ENCODE measurements at places on chromosomes 7 and 10. TPM values are rescaled to one million over a fixed set of nuclear protein-coding genes. Genes with fewer than 3 reads are reported as not detected.

DNA sequence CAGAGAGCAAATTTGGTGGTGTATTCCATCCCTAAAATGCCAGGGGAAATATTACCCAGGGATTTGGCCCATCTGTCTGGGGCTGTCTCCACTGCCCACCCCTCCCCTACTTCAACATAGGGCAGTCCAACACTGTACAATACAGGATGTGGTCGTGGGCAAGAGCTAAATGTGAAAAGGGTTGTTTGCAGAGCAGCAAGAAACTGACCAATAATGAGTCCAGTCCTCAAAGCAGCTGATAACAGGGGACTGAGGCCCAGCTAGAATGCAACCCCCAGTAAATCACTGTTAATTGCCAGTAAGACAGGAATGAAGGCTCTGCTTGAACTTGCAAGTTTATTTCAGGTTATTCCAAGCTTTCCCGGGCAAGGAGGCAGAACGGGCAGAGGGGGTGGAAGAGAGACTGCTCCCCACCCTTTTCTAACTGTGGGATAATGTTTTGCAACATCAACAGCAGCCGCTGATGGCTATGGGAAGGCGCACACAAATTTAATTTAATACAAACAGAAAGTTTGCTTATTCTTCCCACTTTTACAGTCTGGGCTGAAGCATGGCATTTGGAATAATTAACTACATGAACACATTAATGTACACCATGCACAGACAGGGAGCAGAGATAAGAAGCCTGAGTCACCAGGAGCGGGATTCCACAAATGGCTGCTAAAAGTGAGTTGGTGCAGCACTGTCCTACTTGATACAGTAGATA is 36.8 kb downstream of the AFAP1L2 start:
- DNase-seq: peak; percentile 62

GRCh38 chr7:47377741-47378140 is 204.2 kb downstream of the TNS3 start:
- DNase-seq: no peak

The ITGA8 gene
- not detected for polyA plus RNA-seq

- no peak for DNase-seq
These were observed 7.7 kb upstream of the ITPRIP start for GRCh38 chr10:104345941-104346340.

The PDK4 gene
- polyA plus RNA-seq: 0.10 TPM

The WIPF3 gene
- polyA plus RNA-seq: 0.02 TPM

The STEAP4 gene
- not detected for polyA plus RNA-seq

DNA sequence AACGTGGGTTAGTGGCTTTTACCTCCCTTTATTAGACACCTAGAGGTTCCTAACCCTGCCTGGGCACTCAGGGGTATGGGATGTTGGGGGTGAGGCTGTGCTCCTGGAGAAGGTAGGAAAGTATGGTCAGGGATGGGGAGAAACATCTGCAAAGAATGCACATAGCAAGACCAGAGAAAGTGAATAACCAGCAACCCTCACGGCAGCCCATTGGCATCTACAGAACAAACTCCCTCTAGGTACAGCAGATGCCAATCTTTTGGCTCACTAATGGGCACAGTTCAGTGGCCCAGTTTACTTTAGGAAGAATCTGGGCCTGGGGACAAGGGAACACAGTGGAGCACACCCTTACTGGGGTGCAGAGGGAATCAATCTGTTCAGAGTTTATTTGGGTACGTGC is 143.9 kb downstream of the JAZF1 start:
- no peak for DNase-seq

- DNase-seq: no peak
These were observed 53.0 kb downstream of the HDAC9 start for GRCh38 chr7:18548534-18548933.

The ZC3HAV1L gene
- 9.7 TPM for polyA plus RNA-seq

DNA sequence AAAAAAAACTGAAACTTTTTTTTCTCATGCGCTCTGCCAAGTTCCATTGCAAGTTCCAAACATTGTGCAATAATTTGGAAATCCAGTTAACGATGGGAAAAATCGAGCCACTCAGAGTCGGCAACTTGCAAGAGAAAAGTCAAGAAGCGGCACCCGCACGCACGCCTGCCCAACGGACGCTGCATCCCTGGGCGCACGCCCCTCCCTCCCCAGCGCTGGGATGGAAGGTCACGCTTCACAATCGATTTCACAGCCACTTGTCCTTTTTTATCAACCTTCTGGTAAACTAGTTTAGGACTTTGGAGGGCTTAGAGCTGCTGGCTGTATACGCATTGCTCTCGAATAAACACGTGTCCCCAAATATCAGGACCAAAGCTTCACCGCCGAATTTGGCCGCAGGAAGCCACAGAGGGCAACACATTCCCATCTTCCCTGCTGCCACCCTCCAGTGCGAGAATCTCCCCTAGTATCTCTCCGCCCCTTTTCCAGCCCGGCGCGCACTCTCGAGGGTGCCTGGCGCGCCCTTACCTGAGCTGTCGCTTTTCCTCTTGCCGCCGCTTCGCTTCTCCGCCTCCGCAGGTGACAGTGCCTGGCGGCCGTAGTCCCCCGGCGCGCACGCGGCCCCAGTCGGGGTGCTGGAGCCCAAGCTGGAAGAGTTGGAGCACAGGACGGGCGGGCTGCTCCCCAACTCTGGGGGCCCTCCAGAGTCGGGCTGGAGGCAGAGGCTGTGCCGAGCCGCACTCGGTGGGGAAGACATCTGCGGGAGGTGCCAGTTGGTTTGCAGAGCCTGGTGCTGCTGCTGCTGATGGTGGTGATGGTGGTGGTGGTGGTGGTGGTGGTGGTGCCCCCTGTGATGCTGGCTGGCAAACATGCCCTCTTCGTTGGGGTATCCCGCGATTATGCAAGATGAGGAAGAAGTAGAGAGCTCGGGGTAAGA is 857 bp downstream of the MEOX2 start:
- peak; percentile 16 for DNase-seq

- no peak for DNase-seq
These were observed 68.1 kb downstream of the CALN1 start for GRCh38 chr7:72343991-72344390.

The TMEM213 gene
- polyA plus RNA-seq: not detected

DNA sequence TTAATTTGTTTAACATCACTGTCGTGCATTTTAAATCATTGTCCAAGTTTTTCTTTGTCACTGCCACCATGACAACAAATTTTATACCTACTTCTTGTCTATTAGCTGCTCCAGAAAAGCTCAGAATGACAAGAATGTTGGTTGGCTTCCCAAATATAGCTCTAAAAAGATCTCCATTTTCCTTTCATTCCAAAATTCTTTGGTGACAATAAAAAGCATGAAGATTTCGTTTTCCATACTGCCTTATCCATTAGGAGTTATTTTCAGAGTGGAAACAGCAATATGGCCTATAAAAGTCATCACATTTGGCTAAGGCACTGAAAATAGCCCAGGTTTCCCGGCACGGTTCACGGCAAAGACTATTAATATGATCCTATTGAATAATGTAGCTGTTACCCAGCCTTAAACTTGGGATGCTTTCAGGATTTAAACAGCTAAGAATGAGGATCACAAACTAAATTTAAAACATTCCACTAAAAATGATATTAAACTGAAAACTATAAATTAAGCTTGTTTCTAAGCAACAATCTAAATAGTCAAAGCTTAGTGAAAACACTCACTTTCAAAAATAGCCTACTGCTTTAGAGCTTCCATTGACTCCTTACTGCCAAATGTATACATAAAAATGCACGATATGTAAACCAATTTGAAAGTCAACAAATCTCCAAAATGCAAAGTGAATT is 2.7 kb downstream of the CTTNBP2 start:
- DNase-seq: no peak

DNA sequence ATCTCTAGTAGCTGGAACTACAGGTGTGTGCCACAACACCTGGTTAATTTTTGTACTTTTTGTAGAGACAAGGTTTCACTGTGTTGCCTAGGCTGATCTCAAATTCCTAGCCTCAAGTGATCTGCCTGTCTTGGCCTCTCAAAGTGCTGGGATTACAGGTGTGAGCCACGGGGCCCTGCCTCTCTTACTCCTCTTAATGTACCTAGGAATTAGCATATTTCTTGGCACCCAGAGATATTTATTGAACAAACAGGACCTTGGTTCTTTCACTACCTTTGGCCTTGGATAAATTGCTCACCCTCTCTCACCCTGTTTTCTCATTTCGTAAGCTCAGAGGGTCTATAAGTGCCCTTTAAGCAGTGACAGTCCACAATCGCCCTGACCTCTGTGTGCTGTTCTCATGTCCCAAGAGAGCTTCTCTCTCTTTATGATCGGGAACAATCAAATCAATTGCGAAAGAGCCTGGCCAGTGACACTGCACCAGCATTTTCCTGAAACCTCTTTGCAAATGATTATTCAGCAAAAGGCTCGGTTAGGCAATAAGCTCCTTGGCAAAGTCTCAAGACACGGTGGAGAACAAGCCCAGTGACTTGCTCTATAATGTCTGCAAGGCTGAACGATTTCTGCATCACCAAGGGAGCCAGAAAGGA is 117.7 kb downstream of the APBB1IP start:
- DNase-seq: no peak

The SNX10 gene
- 0.13 TPM for polyA plus RNA-seq

DNA sequence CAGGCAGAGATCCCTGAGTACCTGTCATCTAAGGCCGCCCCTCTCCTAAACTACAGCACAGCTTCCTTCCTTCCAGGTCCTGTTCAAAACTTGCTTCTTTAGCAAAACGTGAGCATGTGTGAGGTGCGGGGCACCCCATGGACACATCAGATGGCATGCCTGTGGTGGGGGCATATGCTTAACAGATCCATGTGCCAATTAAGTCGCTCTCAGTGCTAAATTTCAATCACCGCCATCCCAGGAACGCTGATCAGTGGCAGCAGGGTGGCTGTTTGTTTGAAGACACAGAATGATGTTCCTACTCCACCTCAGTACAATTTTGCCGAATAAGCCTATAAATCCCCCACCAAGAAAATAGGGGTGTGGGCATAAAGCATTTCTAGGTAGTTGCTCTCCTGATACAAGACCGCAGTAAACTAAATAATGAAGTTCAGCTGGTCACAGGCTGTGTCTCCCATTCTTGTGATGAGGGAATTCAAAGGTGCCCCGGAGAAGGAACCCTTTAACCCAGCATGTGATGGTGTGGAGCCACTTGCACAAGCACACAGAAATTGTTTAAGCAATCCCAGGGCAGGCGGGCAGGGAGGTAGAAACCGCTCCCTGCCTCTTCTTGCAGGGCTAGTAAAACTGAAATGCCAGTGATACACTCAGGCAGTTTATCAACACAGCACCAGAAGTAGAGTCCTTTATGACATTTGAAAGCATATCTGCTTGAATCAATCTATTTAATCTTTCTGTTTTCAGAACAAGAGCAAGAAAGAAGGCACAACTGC is 205.7 kb downstream of the SORCS1 start:
- peak; percentile 38 for DNase-seq

The SPDYE3 gene
- polyA plus RNA-seq: not detected

The FAM25G gene
- not detected for polyA plus RNA-seq

DNA sequence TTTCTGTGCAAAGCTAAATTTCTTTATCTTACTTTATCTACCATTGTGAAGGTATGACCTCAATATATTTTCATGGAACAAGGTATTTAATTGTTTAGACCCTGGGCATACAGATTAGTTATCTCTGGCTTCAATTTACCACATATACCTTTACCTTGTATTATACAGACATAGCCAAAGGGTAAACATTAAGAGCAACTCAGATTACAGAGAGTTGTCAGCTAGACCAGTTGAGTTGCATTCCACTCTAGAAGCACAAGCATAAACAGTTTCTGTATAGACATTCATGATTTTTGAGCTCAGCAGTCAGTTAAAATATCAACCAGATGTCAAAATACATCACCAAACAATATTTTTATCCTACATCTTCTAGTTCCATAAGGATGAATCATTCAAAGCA is 857.3 kb upstream of the ZWINT start:
- DNase-seq: no peak

The CDH23 gene
- polyA plus RNA-seq: 0.18 TPM

The OR6B1 gene
- not detected for polyA plus RNA-seq

DNA sequence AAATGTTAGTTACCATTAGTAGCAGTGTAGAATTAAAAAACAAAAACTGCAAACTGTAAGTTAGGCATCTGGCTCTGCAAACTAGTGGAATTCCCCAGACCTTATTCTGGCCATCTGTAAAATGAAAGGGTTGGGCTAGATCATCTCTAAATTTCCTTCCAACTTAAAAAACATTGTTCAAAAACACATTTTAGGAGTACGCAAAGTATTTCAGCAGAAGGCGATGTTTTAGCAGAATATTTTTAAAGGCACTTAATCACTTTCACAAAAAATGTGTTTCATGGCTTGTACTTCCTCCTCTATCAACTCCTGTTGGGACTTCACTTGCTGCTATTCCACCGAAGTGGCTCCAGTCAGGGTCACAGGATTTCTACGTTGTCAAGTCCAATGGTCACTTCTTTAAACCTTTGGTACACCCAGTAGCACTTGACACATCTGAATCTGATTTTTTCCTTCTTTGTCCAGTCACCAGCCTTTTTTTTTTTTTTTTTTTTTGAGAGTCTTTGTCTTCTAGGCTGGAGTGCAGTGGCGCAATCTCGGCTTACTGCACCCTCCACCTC is 169.0 kb downstream of the AHR start:
- no peak for DNase-seq

Data from SK-N-SH (cell line).